NCI-H774 (cell line): ENCODE measurements at places on chromosomes 6 and 20.

- DNase-seq = no peak
Measured at GRCh38 chr20:41482647-41483552, 116.3 kb upstream of the EMILIN3 start.

GRCh38 chr6:63504777-63505384 lies 67.4 kb upstream of the LOC128125822 start:
- DNase-seq = no peak

- no peak for DNase-seq
Measured at GRCh38 chr6:15758631-15759215, 95.9 kb upstream of the DTNBP1 start.

DNA sequence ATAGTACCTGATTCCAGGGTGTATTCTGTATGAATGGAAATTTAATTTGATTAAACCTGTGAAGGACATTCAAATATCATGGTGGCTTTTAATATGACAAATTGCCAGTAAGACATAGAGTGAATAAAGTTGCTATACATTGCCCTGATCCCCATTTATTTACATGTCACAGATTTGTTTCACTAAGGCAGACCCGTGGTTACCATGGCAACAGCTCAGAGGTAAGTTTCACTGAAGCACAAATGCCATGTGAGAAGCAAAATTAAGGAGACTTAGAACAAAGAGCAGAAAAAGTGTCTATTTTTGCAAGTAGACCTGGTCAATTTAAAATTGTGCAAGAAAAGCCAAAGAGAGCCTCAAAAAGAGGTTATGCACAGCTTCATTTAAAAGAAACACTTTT lies 63.7 kb downstream of the PXDC1 start:
- DNase-seq = no peak
